Right ventricle myocardium superior (tissue), 1 donor: ENCODE measurements at places on chromosomes 12 and 14. TPM values are rescaled to one million over a fixed set of nuclear protein-coding genes. Genes with fewer than 3 reads are reported as not detected.

Gene ARG2
- total RNA-seq = 0.75 TPM

Gene SLC5A8
- total RNA-seq = not detected

Gene HRK
- total RNA-seq = 0.27 TPM

Gene LRP1-AS
- not detected for total RNA-seq

Gene KCNC2
- not detected for total RNA-seq

Gene ANO4
- not detected for total RNA-seq
